Activated B cell treated with CpG ODN at 0.5 μM for 24 hours (primary cell): ENCODE measurements at places on chromosomes 5 and 9. TPM values are rescaled to one million over a fixed set of nuclear protein-coding genes. Genes with fewer than 3 reads are reported as not detected.

IFNA2 gene
- not detected in 2 replicates for total RNA-seq

DNA sequence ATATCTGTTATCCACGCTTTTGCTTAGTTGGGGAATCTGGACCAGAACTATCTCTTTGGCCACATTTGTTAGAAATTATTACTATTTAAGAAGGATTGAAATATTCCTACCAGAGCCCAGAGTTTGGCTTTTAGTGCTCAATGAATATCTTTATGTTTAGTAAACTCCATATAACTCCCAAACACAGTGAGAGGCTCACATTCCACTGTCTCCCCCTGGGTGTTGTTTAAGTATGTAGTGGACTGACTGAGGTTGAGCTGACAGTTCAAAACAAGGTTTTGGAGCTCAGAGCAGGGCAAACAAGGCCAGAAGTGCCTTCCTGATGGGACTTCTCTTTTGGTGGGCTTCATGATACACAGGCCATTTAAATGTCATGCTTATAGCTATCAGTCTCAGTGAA, 216.0 kb downstream of the SMARCA2 start:
- no peaks in the 10 kb centered on the region for H3K36me3 ChIP-seq
- H3K4me1 ChIP-seq = peaks cover 21% of the 10 kb centered on the region
- H3K27me3 ChIP-seq = peaks cover 2% of the 10 kb centered on the region
- no peak for DNase-seq
- H3K27ac ChIP-seq = no peak overlapping the region

MPDZ gene
- not detected in 2 replicates for total RNA-seq

DNA sequence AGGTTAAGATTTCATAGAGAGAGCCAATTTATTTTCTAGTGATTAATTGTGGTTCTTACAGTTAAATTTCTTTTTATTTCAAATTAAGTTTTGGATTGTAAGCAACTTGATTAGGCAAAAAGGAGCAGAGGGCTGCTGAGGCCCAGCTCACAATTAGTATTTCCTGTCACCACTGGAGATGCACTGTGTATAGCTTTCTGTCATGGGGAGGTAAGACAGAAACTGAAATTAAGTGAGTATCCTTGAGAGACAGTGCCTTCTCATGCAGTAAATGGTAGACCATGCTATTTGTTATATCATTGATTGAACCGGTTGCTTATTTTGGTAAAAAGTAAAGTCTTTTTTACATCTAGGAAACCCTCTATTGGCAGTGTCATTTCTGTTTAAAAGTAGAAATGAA, 190.7 kb downstream of the CCDC171 start:
- H3K36me3 ChIP-seq = peaks cover 8% of the 10 kb centered on the region
- no peak overlapping the region for H3K4me3 ChIP-seq
- H3K27me3 ChIP-seq = no peaks in the 10 kb centered on the region
- DNase-seq = no peak

DNA sequence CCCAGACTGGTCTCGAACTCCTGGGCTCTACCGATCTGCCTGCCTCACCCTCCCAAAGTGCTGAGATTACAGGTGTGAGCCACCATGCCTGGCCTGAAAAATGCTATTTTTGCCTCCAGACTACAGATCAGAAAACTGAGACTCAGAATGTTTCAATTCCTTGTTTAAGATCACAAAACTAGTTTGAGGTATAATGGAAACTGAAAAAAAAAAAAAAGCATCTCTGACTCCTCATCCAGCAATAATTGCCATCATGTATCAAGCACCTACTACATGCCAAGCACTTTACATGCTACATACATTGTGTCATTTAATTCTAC, 35.6 kb downstream of the PLAC8L1 start:
- peaks cover 10% of the 10 kb centered on the region for H3K27me3 ChIP-seq
- no peak overlapping the region for H3K4me3 ChIP-seq
- no peaks in the 10 kb centered on the region for H3K4me1 ChIP-seq
- no peak overlapping the region for H3K27ac ChIP-seq
- DNase-seq = no peak

GRCh38 chr9:92669527-92669889, 423 bp downstream of the IPPK start:
- peaks cover 30% of the 10 kb centered on the region for H3K4me1 ChIP-seq
- no peaks in the 10 kb centered on the region for H3K27me3 ChIP-seq
- peak overlapping the region; percentile 77 for H3K27ac ChIP-seq
- H3K4me3 ChIP-seq = peak overlapping the region; percentile 96

GRCh38 chr9:137244486-137245449, 3.7 kb downstream of the TUBB4B start:
- H3K27ac ChIP-seq = no peak overlapping the region
- H3K4me1 ChIP-seq = peaks cover 26% of the 10 kb centered on the region
- H3K27me3 ChIP-seq = no peaks in the 10 kb centered on the region
- no peak overlapping the region for H3K4me3 ChIP-seq
- DNase-seq = no peak

DNA sequence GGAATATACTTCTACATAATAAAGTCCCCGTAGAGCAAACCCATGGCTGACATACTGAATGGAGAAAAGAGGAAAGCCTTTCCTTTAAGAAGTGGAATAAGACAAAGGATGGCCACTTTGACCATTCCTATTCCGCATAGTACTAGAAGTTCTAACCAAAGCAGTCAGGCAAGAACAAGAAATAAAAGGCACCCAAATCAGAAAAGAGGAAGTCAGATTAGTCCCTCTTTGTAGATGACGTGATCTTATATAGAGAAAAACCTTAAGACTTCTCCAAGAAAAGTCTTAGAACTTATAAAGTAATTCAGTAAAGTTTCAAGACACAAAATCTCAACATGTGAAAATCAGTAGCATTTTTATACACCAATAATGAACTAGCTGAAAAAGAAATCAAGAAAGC, 133.9 kb downstream of the GIN1 start:
- H3K4me3 ChIP-seq = no peak overlapping the region
- H3K36me3 ChIP-seq = peaks cover 2% of the 10 kb centered on the region
- no peaks in the 10 kb centered on the region for H3K27me3 ChIP-seq

PCDHGA6 gene
- total RNA-seq = 1.8 and 2.3 TPM in 2 replicates

GRCh38 chr9:136539427-136540421, 6.1 kb downstream of the NOTCH1 start:
- peak; percentile 66 for DNase-seq
- H3K4me3 ChIP-seq = peak overlapping the region; percentile 76
- H3K36me3 ChIP-seq = peaks cover 9% of the 10 kb centered on the region
- H3K27me3 ChIP-seq = no peaks in the 10 kb centered on the region
- H3K4me1 ChIP-seq = peaks cover 71% of the 10 kb centered on the region
- peak overlapping the region; percentile 91 for H3K27ac ChIP-seq

DNA sequence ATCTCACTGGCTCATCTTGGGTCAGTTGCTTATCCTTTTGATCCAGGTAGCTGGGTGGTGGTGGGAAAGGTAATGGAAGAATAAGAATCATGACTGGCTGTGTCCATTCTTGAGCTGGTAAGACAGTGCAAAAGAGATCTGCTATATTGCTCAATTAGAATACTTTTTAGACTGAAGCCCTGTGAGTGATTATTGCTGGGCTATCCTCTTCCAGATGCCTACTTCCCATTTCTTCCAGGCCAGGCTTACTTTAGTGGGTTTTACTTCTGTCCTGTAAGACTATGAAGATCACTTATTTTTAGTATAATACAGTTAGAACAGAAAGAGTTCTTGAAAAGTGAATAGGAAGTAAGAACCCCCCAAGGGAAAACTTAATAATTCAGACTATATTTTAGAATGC, 7.2 kb downstream of the MARCHF6 start:
- H3K36me3 ChIP-seq = peaks cover 13% of the 10 kb centered on the region
- no peak overlapping the region for H3K4me3 ChIP-seq

DNA sequence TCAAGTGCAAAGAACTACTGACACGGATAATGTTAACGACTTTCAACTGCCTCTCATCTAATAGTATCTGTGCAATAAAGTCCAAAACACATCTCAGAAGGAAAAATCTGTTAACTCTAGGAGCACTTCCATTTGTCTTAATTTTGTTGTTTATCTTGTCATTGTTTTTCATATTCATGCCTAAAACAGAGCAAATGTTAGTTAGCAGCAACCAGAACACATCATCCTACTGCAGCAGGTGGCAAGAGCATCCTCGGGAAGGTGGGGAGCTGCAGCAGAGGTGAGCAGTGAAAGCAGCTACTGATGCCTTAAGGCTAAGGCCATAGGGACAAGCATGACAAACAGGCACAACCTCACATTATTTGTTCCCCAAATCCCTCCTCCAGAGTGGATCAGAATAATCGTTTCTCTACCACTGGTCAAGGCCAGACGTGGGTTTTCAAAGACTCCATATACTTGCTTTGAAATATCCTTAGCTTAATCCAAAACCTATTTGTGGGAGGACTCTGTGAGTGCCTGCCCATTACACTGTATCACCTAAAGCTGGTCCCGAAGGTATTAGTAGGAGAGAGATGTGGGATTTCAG, 1.0 kb downstream of the HMGCS1 start:
- no peaks in the 10 kb centered on the region for H3K27me3 ChIP-seq
- peaks cover 59% of the 10 kb centered on the region for H3K4me1 ChIP-seq
- peak overlapping the region; percentile 99 for H3K4me3 ChIP-seq
- peak overlapping the region; percentile 95 for H3K27ac ChIP-seq
- peaks cover 45% of the 10 kb centered on the region for H3K36me3 ChIP-seq

GRCh38 chr5:128273736-128274135, 190.2 kb downstream of the SLC12A2 start:
- DNase-seq = no peak
- no peaks in the 10 kb centered on the region for H3K4me1 ChIP-seq
- H3K36me3 ChIP-seq = no peaks in the 10 kb centered on the region
- no peak overlapping the region for H3K27ac ChIP-seq

- DNase-seq = no peak
- H3K27ac ChIP-seq = no peak overlapping the region
- H3K4me1 ChIP-seq = no peaks in the 10 kb centered on the region
- H3K27me3 ChIP-seq = no peaks in the 10 kb centered on the region
- H3K4me3 ChIP-seq = no peak overlapping the region
Observed at GRCh38 chr5:165031371-165031770, 1526.0 kb downstream of the MAT2B start.

PTPN3 gene
- total RNA-seq = 0.05 and 0.09 TPM in 2 replicates

GRCh38 chr5:32458880-32459495, 14.4 kb upstream of the ZFR start:
- H3K4me1 ChIP-seq = no peaks in the 10 kb centered on the region
- H3K27ac ChIP-seq = no peak overlapping the region
- no peak overlapping the region for H3K4me3 ChIP-seq
- H3K27me3 ChIP-seq = peaks cover 3% of the 10 kb centered on the region

CCL21 gene
- not detected in 2 replicates for total RNA-seq

DNA sequence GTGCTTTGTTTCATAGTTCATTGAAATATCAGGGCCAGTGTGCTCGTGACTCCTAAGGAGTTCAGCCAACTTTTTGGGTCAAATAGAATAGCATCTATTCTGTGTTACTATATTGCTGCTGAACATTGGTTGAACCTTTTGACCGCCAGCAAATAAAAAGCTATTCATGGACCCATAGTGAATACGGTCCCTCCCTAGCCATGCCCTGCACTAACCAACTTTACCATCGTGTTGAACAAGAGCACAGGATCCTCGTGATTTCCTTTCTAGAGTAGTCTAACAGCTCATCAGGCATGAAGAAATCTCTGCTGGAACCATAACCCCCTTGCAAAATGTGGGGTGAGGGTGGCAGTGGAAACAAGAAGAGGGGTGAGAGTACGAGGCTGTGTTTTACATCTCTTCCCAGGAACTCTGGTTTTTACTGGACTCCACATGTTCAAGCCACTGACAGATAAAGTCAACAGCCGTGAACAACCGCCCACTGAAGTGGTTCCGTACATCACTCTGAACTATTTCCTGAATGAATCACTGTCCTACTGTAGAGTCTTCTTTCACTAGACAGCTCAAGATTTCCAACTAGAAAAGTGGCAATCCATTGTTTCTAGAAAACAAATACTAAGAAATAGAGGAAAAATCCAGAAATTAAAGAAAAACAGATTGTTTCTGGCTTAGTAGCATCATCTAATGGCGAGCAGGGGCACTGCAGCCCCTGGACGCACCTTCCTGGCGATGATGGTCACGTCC, 70.1 kb upstream of the SPATA31E1 start:
- no peak overlapping the region for H3K27ac ChIP-seq
- no peaks in the 10 kb centered on the region for H3K36me3 ChIP-seq
- no peak overlapping the region for H3K4me3 ChIP-seq
- H3K4me1 ChIP-seq = no peaks in the 10 kb centered on the region

DNA sequence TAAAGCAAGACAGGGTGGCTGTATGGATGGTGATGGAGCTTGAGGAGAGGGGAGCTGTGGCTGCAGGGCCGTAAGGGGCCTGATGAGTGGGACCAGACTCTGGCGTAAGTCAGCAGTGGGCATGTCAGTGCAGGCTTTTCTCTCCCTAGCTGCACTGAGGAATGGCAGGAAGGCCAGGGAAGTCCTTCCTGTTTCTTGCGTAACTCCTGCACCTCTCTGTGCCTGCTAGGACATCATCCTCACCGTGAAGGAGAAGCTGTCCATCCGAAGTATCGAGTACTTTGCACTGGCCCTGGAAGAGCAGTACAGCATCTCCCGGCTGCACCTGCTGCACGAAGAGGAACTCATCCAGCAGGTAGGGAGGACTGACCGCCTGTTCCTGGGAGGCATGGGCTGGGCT, 24.1 kb upstream of the TRMT10B start:
- H3K36me3 ChIP-seq = no peaks in the 10 kb centered on the region
- H3K27ac ChIP-seq = no peak overlapping the region
- no peak overlapping the region for H3K4me3 ChIP-seq
- H3K4me1 ChIP-seq = no peaks in the 10 kb centered on the region
- DNase-seq = no peak
- peaks cover 5% of the 10 kb centered on the region for H3K27me3 ChIP-seq

PFN3 gene
- total RNA-seq = not detected in 2 replicates

DNA sequence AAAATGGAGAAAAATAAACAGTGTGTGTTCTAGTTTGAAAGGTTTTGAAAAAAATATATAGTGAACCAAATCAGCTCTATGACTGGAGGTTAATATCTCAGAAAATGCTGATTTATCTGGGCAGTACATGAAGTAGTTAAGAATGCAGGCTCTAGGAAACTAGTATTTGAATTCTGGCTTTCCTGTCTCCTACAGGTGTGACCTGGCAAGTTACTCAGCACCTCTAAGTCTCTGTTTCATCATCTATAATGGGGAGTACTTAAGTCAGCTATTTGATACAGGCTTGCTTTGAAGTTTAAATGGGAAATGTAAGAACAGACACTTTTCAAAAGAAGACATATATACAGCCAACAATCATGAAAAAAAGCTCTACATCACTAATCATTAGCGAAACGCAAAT, 5.2 kb downstream of the GRAMD2B start:
- H3K27me3 ChIP-seq = no peaks in the 10 kb centered on the region
- no peak for DNase-seq
- H3K4me1 ChIP-seq = peaks cover 16% of the 10 kb centered on the region
- H3K4me3 ChIP-seq = no peak overlapping the region
- H3K27ac ChIP-seq = no peak overlapping the region

TIFAB gene
- not detected in 2 replicates for total RNA-seq

GRCh38 chr5:151108566-151108965, 27.7 kb upstream of the TNIP1 start:
- H3K36me3 ChIP-seq = peaks cover 90% of the 10 kb centered on the region
- DNase-seq = no peak
- no peaks in the 10 kb centered on the region for H3K27me3 ChIP-seq
- H3K4me3 ChIP-seq = no peak overlapping the region
- H3K4me1 ChIP-seq = peaks cover 24% of the 10 kb centered on the region

- no peak overlapping the region for H3K27ac ChIP-seq
Observed at GRCh38 chr5:52922384-52922783, 66.8 kb upstream of the ITGA2 start.

- no peaks in the 10 kb centered on the region for H3K27me3 ChIP-seq
- H3K4me3 ChIP-seq = no peak overlapping the region
- H3K27ac ChIP-seq = no peak overlapping the region
- peaks cover 8% of the 10 kb centered on the region for H3K36me3 ChIP-seq
Observed at GRCh38 chr9:113154471-113154870, 3.7 kb downstream of the SLC31A2 start.

GRCh38 chr5:142120247-142120935, 11.8 kb downstream of the NDFIP1 start:
- H3K27ac ChIP-seq = no peak overlapping the region
- no peaks in the 10 kb centered on the region for H3K27me3 ChIP-seq
- H3K36me3 ChIP-seq = peaks cover 40% of the 10 kb centered on the region
- DNase-seq = no peak
- H3K4me3 ChIP-seq = no peak overlapping the region
